Suprapubic skin (tissue), 4 donors: ENCODE measurements at places on chromosomes 12 and 14. TPM values are rescaled to one million over a fixed set of nuclear protein-coding genes. Genes with fewer than 3 reads are reported as not detected.

GRCh38 chr14:63078569-63078968, 33.3 kb upstream of the KCNH5 start:
- no peaks in the 10 kb centered on the region for H3K27me3 ChIP-seq
- H3K36me3 ChIP-seq: no peaks in the 10 kb centered on the region
- H3K4me1 ChIP-seq: no peaks in the 10 kb centered on the region
- H3K4me3 ChIP-seq: no peak overlapping the region

DNA sequence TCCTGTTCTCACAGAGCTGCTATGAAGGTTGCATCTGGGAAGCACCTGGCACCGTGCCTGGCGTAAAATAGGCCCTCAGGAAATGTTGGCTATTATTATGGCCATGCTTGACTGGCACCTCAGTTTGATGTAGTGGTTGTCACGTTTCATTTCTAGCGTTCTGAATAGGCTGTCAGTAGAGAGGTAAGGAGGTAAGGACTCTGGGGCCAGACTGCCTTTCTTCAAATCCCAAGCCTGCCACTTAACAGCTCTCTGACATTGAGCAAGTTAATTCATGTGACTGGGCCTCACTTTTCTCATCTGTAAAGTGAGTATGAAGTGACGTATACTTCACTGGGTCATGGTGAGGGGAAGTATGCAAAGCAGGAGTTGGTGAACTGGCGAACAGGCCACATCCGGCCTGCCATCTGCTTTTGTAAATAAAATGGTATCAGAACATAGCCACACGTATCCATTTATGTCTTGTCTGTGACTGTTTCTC, 196.2 kb downstream of the CACNA1C start:
- no peak overlapping the region for H3K4me3 ChIP-seq
- no peak for DNase-seq
- no peaks in the 10 kb centered on the region for H3K36me3 ChIP-seq
- peaks cover 9% of the 10 kb centered on the region for H3K4me1 ChIP-seq

DNA sequence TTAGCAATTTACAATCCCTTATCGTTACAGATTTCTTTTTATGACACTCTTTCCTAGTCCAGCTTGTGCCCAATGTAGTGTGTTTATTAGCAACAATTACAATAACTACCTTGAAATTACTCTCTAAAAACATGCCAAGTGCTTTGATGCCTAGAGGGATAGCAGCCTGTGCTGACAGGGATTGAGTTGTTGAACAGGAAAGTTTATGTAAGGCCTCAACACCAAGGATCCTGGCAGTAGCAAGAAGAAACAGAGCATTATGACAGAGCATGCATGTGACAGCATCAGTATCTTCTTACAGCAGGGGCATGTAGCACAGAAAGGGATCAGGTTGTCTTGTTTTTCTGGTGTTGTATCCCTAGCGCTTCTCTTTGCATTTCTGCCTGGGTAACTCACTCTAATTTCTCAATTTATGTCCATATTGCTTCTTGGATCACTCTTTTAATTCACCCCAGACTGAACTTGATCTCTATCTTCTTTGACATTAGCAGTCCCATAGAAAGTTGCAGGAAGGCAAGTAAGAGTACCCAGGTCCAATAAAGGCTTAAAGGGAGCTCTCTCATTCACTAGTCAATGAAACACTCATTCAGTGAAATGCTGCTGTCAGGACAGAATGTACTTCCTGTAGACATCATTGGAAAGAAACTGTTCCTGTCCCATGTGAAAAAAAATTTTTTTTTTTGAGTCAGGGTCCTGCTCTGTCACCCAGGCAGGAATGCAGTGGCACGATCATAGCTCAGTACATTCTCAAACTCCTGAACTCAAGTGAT, 220.0 kb upstream of the GRIP1 start:
- peaks cover 16% of the 10 kb centered on the region for H3K4me1 ChIP-seq
- no peak for DNase-seq
- H3K4me3 ChIP-seq: no peak overlapping the region
- no peaks in the 10 kb centered on the region for H3K36me3 ChIP-seq

DNA sequence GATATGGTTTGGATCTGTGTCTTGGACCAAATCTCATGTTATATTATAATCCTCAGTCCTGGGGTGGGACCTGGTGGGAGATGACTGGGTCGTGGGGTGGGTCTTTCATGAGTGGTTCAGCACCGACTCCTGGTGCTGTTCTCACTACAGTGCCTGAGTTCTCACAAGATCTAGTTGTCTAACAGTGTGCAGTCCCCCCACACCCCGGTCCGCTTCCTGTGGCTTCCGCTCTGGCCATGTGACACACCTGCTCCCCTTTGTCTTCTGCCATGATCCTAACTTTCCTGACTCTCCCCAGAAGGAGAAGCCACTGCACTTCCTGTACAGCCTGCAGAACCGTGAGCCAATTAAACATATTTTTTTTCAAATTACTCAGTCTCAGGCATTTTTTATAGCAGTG, 1262.2 kb downstream of the TMEM121 start:
- DNase-seq: no peak
- no peak overlapping the region for H3K4me3 ChIP-seq
- no peak overlapping the region for H3K27ac ChIP-seq

GRCh38 chr14:105283028-105283427, 17.8 kb downstream of the BRF1 start:
- DNase-seq: no peak
- peaks cover 3% of the 10 kb centered on the region for H3K4me1 ChIP-seq
- no peak overlapping the region for H3K27ac ChIP-seq
- no peak overlapping the region for H3K4me3 ChIP-seq

- peaks cover 32% of the 10 kb centered on the region for H3K4me1 ChIP-seq
- no peak overlapping the region for H3K4me3 ChIP-seq
- H3K36me3 ChIP-seq: no peaks in the 10 kb centered on the region
- no peak for DNase-seq
- no peaks in the 10 kb centered on the region for H3K27me3 ChIP-seq
Measured at GRCh38 chr12:49865109-49865781, 22.3 kb upstream of the BCDIN3D start.

Gene AKT1
- total RNA-seq: 77.6 TPM
